ENCODE measurements at places on chromosomes 3 and 15.

- no peak for DNase-seq
Measured at GRCh38 chr15:62934236-62934971, 108.1 kb upstream of the TPM1 start.

- DNase-seq: no peak
Measured at GRCh38 chr3:53075743-53076140, 29.9 kb upstream of the SFMBT1 start.

GRCh38 chr15:94749811-94750617 lies 518.7 kb downstream of the MCTP2 start:
- DNase-seq: no peak

DNA sequence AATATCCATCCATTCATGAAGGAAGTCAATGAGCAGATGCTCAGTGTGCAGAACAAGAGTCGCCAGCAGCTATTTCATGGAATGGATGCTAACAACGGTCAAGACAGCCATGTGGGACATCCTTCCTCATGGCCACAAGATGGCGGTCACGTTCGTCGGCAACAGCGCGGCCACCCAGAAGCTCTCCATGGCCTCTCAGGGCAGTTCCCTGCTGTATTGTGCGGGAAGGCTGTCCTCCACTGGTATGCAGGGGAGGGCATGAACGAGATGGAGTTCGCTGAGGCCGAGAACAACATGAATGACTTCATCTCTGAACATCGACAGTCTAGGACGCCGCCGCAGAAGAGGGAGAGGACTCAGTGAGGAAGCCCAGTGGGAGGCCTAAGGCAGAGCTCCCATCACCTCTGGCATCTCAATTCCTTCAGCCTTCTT lies 208.3 kb downstream of the TJP1 start:
- DNase-seq: no peak

DNA sequence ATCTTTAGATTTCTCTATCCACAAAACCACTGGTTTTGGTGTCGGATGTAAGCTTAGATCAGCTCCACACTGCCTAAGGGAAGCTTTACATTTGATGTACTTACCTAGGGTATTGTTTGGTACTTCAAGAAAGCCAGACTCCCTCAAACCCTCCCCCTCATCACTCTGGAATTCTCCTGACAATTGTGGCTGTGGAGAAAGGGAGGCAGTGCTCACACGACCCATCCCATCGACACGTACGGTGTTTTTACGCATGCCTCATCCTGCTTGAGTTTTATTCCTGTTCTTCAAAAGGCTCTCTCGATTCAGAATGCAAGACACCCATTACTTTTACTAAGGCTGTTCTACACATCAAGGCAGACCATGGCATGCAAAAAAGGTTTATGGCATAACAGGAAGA lies 67.3 kb upstream of the ONECUT1 start:
- no peak for DNase-seq

DNA sequence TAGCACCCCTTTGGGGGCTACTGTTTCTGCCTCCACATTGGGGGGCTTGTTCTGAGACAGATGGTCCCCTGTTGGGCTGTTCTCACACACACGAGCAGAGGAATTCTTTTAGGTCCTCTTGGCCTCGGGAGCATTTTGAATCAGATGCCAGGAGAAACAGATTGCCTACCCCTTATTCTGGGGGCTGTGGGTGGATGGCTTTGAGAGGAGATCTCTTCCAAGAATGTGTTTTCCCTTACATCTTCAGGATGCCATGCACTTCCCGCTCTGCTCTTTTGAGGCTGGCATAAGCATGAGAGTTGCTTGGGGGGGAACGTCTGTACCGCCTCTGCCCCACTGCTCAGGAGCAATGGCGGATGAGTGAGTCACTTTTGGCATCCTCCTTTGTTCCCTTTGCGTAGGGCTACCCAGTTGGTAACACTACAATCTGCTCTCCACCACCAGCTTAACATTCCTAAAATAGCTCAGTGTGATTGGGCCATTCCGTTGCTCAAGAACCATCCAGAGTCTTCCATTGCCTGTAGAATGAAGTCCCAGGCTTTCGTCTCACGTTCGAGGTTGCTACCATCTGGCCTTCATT lies 154.4 kb downstream of the RPLP1 start:
- DNase-seq: no peak

DNA sequence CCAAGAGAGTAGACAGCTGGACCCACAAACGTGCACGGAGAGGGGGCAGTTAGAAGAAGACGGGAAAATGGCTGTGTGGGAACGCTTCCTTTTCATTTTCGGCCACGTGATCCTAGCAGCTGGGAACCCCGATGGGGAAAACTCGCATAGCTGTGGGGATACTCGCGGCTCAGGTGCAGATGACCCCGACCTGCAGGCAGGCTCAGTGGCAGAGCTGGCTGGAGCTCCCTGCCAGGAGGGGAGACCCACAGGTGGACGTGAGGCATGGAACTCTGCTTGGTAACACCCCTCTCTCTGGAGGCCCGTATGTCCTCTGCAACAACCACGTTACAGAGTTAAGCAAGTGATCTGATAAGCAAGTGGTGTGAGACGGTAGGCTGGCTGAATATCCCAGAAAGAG lies 84.6 kb upstream of the SNRPA1 start:
- DNase-seq: no peak

DNA sequence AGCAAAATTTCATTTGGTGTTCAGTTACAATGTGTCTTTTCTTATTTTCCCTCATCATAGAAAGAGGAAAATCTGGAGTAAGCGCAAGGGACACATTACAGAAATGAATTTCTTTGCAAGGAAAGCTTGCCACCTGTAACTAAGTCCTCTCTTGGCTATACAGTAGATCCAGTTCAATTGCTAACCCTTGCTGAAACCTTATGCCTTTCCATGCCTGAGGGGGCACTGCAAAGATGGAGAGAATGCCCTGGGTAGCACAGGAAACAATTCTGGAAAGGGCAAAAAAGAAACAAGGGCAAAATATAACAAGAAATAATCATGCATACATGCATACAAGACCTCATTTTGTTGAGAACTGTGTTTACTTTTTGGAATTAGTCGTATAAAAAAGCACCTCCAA lies 4.3 kb downstream of the CADM2 start:
- no peak for DNase-seq

DNA sequence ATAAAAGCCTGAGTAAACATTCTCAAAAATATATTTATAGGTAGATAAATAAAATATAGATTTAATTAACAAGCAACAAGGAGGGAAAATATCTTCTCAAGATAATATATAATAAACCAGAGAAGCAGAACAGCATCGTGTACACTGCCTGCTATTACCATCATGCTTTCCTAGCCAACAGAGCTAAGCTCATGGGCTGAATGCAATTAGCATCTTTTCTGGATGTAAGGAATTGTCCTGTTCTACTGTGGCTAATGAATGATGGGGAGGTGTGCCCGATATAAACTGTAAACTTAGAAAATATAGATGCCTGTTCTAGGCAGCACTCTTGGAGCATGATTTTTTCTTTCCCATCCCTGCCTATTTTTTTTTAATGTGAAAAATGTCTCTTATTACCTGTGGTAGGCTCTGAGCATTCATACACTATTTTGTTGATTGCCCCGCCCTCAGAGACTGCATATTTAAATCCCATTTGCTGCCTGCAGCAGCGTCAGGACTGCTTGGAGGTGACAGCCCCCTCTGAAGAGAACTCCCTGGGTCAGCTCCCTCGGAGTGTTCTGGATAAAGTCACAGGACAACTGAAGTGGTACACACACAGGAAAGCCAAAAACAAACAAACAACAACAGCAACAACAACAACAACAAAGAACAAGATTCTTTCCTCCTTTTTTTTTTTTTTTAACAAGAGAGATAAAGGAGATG lies 312.3 kb downstream of the SATB1 start:
- no peak for DNase-seq

GRCh38 chr15:92807971-92808571 lies 92.1 kb upstream of the CHD2 start:
- no peak for DNase-seq

GRCh38 chr3:127053979-127054378 lies 71.1 kb downstream of the PLXNA1 start:
- no peak for DNase-seq

DNA sequence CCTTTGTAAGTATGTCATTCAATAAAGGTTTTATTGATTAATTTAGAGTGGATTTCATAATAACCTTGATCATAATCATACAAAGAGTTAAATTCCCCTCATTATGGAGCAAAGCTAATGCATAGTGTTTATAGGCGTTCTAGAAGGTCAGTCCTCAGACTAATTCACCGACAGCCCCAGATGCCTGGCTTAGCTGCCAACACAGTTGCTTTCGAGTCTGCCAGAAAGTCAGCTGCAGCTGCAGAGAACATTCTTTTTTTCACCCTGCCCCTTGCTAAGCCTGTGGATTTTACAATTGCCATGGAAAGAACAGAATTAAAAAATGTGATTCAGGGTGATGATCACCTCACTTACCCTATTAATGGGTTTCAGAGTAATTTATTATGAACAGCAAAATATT lies 21.2 kb downstream of the CADM2 start:
- no peak for DNase-seq

DNA sequence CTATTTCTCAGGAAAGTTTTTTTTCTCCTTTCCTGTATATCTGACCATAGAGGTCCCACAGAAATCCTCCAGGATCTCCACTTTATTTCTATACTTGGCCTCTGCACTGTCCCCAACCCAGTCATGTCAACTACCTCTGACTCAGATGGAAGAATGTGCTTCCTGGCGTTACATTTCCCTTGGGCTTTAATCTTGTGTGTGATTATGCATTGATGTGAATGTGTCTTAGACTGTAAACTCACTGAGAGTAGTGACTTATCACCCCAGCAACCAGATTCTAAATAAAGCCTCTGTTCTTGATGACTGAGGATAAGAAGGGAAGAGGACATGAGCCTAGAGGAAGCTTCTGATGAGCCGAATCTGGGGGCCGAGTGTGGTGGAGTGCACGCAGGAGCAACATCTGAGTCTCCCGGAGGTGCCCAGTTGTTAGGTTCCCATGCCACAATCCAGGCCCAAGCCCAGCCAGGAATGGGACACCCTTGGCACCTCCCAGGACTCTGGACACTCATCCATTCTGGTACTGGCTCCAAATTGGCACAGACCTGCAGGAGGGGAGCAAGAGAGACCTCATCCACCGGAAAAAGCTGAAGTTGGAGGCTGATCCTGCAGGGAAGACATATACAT lies 32.1 kb upstream of the HEG1 start:
- DNase-seq: no peak
